ENCODE measurements at places on chromosomes 13 and 19. TPM values are rescaled to one million over a fixed set of nuclear protein-coding genes. Genes with fewer than 3 reads are reported as not detected.

The SIGLEC7 gene
- not detected for total RNA-seq

DNA sequence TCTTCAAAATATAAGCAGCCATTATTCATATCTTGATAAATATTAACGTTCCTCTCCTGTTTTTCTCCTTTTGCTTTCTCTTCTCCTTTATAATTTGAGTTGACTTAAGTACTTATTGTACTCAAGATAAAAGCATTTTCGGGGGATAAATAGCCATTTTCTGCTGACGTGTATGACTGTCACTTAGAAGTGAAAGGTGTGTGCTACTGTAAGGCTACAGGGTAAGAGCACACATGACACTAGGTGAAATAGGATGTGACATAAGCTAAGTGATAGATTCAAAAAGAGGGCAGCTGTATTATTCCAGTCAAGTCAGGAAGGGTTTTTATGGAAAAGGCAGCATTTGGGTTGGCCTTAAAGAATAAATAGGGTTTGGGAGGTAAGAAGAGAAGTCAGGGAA is 128.5 kb downstream of the GPC6 start:
- H3K27ac ChIP-seq = no peak overlapping the region
- DNase-seq = no peak
- H3K4me1 ChIP-seq = peaks cover 8% of the 10 kb centered on the region
- no peaks in the 10 kb centered on the region for H3K27me3 ChIP-seq

DNA sequence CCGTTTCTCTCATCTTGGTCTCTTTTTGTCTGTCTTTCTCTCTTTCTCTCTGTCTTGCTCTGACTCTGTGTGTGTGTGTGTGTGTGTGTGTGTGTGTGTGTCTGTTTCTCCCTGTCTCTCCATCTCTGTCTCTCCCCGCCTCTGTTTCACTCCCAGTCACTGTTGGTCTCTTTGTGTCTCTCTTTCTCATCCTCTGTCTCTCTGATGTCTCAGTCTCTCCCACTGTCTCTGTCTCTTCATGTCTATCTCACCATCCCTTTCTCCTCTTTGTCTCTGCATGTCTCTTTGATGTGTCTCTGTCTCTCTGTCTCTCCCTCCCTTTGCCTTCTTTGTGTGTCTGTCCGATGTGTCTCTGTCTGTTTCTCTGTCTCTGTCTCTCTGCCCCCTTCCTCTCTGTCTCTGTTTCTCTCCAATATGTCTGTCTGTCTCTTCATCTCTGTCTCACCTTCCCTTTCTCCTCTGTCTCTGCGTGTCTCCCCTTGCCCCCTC is 2.5 kb downstream of the NFIC start:
- H3K4me3 ChIP-seq = no peak overlapping the region
- DNase-seq = no peak
- peaks cover 82% of the 10 kb centered on the region for H3K27me3 ChIP-seq
- H3K27ac ChIP-seq = no peak overlapping the region
- peaks cover 4% of the 10 kb centered on the region for H3K4me1 ChIP-seq
- H3K36me3 ChIP-seq = no peaks in the 10 kb centered on the region

- no peak for DNase-seq
- H3K27me3 ChIP-seq = no peaks in the 10 kb centered on the region
- H3K4me1 ChIP-seq = peaks cover 2% of the 10 kb centered on the region
- no peak overlapping the region for H3K4me3 ChIP-seq
- H3K36me3 ChIP-seq = no peaks in the 10 kb centered on the region
Measured at GRCh38 chr13:88063741-88064140, 392.6 kb downstream of the SLITRK5 start.

DNA sequence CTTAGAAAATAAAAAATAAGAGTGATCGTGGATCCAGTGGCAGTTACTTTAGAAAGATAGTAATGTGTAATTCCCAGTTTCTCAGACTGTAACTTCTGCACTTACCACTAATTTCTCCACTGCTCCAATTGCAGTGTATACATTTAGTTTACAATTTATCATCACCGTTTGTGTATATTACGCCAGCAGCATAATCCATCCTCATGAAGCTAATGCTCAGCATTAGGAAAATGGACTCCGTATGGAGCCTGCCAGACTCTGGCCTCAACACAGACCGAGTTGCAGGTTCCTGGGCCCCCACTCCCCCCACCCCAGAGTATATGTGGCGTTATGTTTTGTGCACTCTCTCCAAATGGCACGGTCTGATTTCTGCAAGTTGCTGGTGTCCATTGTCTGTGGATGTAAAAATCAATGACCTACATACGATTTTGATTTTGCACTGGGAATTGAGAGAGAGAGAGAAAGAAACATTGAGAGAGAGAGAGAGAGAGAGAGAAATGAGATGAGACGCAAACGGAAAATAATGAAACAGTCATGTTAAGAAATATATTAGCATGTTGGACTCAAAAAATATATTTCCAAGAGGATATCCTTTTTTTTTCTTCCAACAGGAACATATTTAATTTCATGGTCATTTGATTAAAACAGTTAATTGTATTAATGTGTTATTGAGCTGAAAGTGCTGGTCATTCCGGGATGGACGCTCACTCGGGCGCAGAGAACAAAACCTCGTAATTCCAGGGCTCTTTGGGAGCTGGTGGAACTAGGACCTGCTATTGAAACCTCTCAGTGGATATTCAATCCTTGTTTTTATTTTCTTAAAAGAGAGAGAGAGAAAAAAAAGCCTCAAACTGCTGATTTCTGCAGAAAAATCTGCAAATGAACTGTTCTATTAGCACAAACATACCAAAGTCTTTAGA is 278.8 kb downstream of the TSHZ3 start:
- no peak for DNase-seq
- no peaks in the 10 kb centered on the region for H3K36me3 ChIP-seq
- H3K4me3 ChIP-seq = no peak overlapping the region
- peaks cover 3% of the 10 kb centered on the region for H3K4me1 ChIP-seq

GRCh38 chr13:105349082-105349723 is 1186.3 kb downstream of the EFNB2 start:
- peaks cover 13% of the 10 kb centered on the region for H3K4me1 ChIP-seq
- no peak overlapping the region for H3K27ac ChIP-seq
- no peaks in the 10 kb centered on the region for H3K27me3 ChIP-seq
- DNase-seq = no peak
- no peak overlapping the region for H3K4me3 ChIP-seq
- H3K36me3 ChIP-seq = no peaks in the 10 kb centered on the region

GRCh38 chr13:102401265-102401664 is 583 bp downstream of the FGF14 start:
- DNase-seq = no peak
- peaks cover 13% of the 10 kb centered on the region for H3K4me1 ChIP-seq
- peaks cover 75% of the 10 kb centered on the region for H3K27me3 ChIP-seq
- H3K27ac ChIP-seq = no peak overlapping the region
- H3K36me3 ChIP-seq = no peaks in the 10 kb centered on the region

GRCh38 chr19:36986131-36986530 is 70.0 kb downstream of the ZNF568 start:
- H3K36me3 ChIP-seq = peaks cover 12% of the 10 kb centered on the region
- H3K27ac ChIP-seq = no peak overlapping the region
- no peaks in the 10 kb centered on the region for H3K4me1 ChIP-seq
- DNase-seq = no peak
- no peak overlapping the region for H3K4me3 ChIP-seq
- no peaks in the 10 kb centered on the region for H3K27me3 ChIP-seq

The CCDC122 gene
- 12.4 TPM for total RNA-seq

The NKPD1 gene
- 0.53 TPM for total RNA-seq
